ENCODE measurements at places on chromosomes 7 and 10.

DNA sequence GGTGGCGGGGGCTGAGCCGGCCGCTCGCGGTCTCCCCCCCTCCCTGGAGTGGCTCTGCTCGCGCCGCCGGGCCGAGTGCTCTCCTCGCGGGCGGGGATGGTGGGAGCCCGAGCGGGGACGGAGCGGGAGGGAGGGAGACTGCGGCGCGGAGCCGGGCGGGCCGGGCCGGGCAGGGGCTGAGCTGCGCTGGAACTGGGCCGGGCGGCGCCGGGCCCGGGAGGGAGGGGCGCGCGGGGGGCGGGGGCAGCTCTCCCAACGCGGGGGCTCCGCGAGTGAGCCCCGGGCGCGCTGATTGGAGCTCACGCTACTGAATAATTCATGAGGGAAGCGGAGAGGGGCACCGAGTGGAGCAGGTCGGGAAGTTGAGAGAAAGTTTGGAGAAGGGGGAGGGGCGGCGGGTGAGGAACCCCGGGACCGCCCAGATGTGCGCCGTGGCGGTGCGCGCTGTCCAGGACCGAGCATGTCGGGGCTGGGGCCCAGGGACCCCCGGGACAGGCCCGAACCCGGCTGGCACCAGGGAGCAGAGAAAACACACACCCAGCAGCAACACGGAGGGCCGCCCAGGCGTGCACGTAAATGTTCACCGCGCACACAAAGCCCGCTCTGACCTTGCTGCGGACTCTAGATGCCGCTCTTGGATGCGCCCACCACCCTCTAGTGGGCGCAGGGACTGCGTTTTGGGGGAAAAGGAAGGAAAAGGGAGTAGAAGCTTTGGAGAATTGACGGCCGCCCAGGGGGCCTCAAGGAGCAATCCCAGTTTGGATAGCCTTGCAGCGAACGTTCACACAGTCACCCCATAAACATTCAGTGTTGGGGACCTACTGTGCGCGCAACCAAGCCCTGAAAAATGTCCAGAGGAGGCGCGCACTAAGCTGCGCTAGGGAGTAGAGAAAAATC lies at the start of gene EPHB4:
EPHB4 (minus strand) TSS at position 194 of the 897 bp plus-strand sequence. CDS start 493 bp downstream, outside the sequence.
- peak; percentile 77 for DNase-seq

DNA sequence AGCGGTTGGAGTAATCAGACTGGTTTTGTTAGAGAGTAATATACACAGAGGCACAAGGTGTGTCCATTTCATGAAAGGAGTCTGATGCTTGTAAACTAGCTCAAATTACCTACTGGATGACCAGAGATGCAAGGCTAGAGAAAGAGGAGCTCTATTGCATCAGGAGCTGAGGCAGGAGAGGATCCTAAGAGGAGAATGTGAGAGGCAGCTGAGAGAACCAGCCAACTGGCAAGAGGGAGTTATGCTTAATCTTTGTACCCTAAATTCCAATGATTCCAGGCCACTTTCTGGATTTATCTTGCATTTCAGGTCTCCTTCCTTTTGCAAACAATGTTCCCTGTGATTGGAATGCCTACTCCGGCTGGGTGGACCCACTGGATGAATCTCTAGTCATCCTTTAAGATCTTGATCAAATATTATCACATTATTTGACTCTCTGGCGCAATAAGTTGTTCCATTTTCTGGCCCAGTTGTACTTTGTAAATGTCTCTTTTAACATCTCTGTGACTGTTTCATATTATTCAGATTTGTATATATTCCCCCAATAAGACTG lies 57.5 kb upstream of the PTPN12 start:
- no peak for DNase-seq

DNA sequence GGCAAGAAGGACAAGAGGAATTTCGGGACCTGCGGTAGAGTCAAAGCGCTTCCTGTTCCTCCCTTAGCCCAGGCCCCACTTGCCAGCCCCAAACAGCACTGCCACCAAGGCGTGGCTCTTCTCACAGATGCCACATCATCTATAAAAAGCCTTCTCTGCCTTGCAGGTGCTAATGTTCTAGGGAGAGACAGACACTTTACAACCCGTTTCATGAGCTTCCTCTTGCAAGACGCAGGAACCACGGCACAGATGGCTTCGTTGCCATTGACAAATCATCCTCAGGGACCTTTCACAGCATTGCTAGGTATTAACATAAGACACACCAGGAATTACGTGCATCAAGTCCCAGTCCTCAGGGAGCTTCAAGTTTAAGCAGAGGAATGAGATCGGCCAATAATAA lies 180.9 kb downstream of the JCAD start:
- DNase-seq: no peak

GRCh38 chr10:124632064-124632531 lies 112.1 kb downstream of the FAM53B start:
- no peak for DNase-seq

GRCh38 chr7:150719436-150719835 lies 3.0 kb downstream of the GIMAP1 start:
- DNase-seq: no peak

DNA sequence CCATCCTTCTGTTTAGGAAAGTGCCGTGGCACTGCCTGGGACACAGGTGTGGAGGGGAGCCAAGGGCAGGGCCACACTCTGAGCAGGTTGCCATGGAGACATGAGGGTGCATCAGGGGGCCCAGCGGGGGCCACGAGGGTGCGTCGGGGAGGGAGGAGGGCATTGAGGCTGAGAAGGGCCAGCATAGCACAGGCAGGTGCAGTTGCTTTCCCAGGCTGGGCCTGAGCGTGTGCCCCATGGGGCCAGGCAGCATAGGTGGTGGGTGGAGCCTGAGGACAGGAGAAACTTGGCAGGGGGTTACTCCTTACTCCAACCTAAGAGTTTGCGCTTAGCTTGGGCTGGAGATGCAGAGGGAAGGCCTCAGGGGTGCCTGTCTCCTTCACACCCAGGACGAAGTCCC lies 15.2 kb downstream of the YKT6 start:
- DNase-seq: no peak

DNA sequence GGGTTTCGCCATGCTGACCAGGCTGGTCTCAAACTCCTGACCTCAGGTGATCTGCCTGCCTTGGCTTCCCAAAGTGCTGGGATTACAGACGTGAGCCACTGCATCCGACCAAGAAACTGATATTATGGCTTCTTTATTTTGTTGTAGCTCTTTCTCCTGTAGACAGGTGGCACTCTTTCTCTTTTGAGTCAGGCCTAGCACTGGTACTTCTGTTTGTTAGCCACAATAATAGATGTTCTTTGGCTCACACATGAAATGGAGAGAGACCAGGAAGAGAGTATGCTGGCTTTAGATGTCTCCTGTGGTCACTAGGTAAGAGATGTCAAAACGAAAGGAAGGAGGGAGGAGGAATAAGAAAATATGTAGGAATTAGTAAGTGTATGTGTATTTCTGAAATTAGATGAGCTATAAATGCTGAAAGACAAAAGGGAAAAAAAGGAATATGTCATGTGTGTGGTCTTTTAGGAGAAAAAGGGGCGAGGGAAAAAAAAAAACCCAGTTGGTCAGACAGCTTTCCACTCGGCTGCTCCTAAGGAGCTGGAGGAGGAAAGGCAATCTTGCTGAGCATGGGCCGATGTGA lies 78.7 kb downstream of the CLEC2L start:
- peak; percentile 15 for DNase-seq

Data from HCT116 (cell line).